ENCODE measurements at places on chromosomes 2 and 18.

GRCh38 chr2:72572501-72572900, 253.3 kb downstream of the EXOC6B start:
- no peak for DNase-seq

DNA sequence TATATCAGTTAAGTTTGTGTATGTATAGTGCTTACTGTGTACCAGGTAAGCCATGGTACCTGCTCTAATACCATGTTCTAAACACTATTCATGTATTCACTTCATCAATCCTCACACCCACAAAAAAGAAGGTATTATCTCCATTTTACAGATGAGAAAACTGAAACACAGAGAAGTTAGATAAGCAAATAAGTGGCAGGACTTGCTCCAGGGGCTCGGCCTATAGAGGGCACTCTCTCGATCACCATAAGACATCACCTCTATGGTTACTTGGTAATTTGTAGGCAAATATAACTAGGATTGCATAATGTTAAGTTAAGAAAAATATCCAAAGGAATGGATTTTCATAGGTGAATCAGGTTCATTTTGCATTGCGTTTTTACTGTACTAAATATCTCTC, 118.1 kb upstream of the FN1 start:
- DNase-seq, result no peak

GRCh38 chr18:36887114-36887513, 58.2 kb downstream of the KIAA1328 start:
- no peak for DNase-seq

- no peak for DNase-seq
These were observed 273.5 kb downstream of the CALCRL start for GRCh38 chr2:187174582-187174981.
